Cardiac muscle cell (in vitro differentiated cells and primary cell): ENCODE measurements at places on chromosomes 6 and 20.

GRCh38 chr6:159107451-159108260 is 61.5 kb upstream of the FNDC1 start:
- no peak for DNase-seq

- no peak for DNase-seq
These were observed 36.6 kb downstream of the NUDT3 start for GRCh38 chr6:34355889-34356288.

DNA sequence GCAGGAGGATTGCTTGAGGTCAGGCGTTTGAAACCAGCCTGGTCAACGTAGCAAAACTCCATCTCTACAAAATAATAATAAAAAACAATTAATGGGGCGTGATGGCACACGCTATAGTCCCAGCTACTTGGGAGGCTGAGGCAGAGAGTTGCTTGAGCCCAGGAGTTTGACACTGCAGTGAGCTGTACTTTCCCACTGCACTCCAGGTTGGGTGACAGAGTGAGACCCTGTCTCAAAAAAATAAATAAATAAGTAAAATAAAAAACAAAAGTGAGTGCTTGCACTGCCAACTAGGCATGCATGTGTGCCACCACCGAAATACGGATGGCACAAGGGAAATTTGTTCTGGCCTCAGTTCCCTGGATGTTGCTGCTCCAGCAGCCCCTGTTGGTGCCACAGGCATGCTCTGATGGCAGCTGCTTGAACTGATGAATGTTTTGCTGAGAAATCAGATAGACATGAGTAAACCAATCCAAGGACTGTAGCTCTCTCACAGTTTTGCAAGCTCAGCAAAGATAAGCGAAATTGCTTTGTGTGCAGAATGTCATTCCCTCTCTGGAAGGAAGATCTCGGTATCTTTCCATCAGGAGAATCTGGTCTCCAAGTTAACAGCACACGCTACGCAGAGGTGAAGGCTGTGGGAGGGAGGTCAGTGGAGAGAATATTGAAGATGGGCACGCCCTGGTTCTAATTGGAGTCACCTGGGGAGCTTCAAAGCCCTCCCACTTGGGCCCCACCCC is 188.0 kb upstream of the SLC24A3 start:
- DNase-seq = no peak

DNA sequence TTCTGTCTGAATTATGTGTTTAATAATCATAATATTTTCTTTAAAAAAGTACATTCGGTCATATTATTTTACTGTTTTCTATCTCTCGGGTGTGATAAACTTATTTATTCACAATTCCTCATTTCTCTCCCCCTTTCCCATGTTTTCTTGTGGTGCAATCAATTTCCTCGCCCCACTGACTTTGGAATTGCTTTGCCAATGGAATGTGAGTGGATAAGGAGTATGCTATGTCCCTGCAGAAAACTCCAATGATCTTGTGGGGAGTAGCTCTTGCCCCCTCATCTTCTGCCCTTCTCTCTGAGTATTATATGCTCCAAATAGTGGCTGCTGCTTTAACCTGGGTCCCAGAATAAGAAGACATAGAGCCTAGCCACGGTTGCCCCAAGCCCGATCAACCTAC is 64.1 kb downstream of the HMGN3 start:
- DNase-seq = no peak
